ENCODE measurements at places on chromosomes 2 and 18.

- DNase-seq: no peak
Observed at GRCh38 chr18:58158008-58158407, 114.0 kb downstream of the NEDD4L start.

- no peak for DNase-seq
Observed at GRCh38 chr2:191714925-191715324, 37.0 kb downstream of the NABP1 start.

GRCh38 chr2:33588232-33588631, 10.9 kb downstream of the FAM98A start:
- DNase-seq: no peak

DNA sequence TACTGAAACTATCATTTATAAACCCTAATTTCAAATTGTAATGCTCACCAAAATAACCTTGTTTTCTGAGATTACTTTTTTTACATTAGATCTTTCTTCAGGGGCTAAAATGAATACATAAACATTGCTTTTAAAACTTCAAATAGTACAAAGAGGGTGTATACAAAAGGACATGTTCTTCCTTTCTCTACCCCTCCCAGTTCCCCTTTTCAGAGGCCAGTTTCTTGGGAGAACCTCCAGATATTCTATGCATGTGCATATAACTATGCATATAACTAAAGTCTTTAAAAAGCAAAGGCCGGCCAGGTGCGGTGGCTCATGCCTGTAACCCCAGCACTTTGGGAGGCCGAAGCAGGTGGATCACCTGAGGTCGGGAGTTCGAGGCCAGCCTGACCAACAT, 10.6 kb upstream of the FAM117B start:
- no peak for DNase-seq

DNA sequence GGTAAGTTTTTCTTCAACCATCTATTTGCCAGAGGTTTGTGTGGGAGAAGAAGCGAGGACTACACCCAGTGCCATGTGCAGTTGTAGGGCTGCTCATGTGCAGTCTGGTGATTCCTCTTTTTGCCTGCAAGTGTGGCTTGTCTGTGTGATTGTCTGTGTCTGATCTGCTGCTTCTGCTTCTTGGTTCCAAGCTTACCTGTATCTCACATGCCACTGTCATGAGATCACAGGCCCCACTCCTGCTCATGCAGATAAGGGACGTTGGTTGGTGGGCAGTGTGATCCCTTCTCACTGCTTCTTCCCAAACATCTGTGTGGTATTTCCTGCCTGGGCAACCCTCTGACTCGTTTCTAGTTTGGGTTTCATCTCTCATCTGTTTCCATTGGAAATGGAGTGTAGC, 27.1 kb downstream of the RRM2 start:
- DNase-seq: no peak

- DNase-seq: no peak
Observed at GRCh38 chr2:241777686-241778627, 1.3 kb downstream of the GAL3ST2 start.

- peak; percentile 46 for DNase-seq
Observed at GRCh38 chr18:48538531-48539405, at the start of gene CTIF. TSS of gene CTIF (plus strand) at chr18:48539031. CDS start at chr18:48619566, 80,535 bp downstream.

DNA sequence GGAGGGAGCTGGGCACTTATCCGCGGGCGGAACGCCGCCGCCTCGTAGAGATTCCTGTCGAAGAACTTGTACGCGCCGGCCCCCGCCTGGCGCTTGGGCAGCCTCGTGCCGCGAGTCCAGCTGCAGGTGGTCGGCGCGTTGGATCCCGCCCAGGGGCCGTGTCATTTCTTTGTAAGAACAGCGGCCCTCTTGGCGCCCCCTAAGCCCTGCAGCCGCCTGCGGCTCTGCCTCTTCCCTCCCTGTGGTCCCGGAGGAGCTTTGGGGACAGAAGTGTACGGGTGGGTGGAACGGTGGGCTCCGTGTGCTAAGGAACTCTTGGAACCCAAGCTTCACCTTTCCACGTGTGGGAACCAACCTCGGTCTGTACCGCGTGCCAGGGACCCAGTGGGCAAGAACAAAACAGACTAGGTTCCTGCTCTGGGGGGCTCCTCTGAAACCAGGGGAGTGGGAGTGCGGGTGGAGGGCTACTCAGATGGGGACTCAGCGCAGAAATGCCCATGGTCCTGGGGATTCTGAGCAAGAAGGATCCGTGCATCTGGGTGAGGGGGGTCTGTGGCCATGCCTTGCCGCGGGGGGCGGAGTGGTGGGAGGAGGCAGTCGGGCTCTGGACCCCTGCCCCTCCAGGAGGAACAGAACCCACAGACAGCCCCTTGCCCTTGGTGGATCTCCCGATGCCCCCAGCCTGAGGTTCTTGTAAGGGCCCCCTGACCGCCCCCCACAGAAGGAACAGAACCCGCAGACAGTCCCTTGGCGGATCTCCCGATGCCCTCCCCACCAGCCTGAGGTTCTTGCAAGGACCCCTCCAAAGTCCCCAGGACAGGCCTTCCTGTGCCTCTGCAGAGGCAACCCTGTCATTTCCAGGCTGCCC, 1.5 kb downstream of the GPC1 start:
- DNase-seq: peak; percentile 9

GRCh38 chr2:217562871-217563480, 439.8 kb downstream of the TNS1 start:
- no peak for DNase-seq

DNA sequence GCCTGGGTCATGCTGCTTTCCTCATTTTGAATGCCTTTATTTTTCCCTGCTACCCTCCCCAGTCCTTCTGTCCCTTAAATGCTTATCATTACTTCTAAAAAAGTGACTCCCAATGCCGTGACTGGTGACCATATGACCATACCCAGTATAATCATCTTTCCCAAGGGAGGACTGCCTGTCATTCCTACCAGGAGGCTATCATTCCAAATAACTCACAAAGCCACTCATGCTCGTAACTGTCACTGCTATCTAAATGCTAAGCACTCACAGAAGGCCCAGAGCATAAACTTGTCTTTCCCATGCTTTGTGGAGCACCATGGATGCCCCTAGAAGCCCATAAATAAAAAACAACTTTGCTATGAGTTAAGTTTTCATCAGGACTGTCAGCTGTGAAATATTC, 38.7 kb upstream of the CREB1 start:
- no peak for DNase-seq

- DNase-seq: no peak
Observed at GRCh38 chr2:237625216-237625705, 2.1 kb upstream of the LRRFIP1 start.

GRCh38 chr2:98374958-98375570, 28.8 kb downstream of the CNGA3 start:
- DNase-seq: no peak

GRCh38 chr2:28344756-28345373, 47.8 kb upstream of the FOSL2 start:
- no peak for DNase-seq

DNA sequence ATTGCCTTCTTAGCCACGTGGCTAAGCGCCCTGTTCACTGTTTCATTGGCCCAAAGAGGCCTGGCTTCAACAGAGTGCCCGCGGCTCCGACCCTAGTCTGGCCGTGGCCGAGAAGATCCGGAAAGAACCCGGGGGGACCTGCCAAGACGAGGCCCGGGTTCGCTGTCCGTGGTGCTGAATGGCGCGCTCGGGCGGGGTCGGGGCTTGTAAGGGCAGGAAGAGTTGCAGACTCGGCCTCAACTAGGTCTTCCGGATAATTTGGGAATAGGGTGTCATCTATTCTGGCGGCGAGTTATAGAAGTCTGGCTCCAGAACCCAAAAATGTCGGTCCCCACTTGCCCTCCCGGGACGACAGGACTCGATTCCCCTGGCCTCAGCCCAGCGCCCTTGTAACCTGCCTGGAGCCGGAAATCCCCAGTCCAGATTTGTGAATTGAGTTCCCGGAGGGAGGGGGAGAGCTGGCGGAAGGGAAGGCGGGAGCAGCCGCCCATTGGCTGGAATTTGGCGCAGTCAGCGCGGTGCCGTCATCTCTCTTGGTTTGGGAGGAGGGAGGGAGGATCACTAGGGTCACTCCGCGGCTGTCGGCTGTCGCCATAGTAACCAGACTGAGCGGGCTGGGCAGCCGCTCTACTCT, 3.5 kb downstream of the CDK5R2 start:
- DNase-seq: peak; percentile 54

DNA sequence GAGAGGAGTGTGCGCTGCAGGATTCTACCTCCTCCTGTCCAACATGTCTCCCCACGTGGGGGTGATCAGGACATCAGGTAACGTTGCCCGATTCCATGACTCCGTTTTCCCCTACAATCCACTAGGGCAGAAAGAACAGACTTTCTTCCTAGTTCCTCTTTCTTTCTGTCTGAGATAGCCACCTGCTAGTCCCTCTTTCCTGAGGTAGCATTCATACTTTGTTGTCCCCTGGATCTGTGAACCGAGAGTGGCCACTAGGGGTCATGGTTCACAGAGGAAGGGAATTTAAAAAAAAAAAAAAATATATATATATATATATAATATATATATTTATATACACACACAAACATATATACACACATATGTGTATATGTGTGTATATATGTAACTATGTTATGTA, 210.0 kb upstream of the ZNF521 start:
- no peak for DNase-seq

DNA sequence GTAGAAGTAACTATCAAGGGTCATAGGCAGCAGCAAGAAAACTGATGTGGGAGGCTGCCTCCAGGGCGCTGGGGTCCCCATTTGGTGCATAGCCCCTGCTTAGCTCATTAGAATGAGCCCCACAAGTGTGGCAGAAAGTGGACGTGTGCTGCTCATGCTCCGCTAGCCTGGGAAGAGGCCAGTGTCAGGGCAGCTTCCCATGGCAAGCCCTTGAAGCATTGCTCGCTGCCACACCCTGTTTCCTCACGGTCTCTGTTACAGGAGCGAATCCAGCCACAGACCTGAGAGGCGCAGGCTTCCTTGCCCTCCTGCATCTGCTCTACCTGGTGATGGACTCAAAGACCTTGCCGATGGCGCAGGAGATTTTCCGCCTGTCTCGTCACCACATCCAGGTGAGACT, 22.5 kb downstream of the ELMOD3 start:
- no peak for DNase-seq

Data from naive thymus-derived CD4-positive, alpha-beta T cell (primary cell).